ENCODE measurements at places on chromosomes 12 and 14.

- no peak for DNase-seq
Measured at GRCh38 chr12:49439042-49439441, 71.8 kb downstream of the SPATS2 start.

- no peak for DNase-seq
Measured at GRCh38 chr14:34538871-34539406, 562 bp downstream of the EAPP start.

DNA sequence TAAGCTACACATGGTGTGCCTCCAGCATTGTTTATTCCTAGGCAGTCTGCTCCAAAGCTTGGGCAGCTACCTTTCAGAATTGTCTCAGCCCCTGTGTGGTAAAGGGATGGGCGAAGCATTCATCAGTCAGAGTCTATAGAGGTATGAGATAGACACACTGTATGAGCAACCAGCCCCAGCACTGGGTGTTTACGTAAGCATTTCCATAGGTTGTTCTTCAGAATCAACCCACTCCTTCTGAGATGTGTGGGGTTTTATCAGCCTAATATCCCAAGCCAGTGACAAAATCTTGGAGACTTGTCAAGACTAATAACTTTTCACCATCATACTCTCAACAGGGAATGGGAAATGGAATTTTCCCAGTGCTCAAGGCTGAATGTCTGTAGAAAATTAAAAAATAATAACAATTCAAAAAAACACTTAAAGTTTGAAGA, 98.2 kb downstream of the BTG1 start:
- DNase-seq, result no peak

DNA sequence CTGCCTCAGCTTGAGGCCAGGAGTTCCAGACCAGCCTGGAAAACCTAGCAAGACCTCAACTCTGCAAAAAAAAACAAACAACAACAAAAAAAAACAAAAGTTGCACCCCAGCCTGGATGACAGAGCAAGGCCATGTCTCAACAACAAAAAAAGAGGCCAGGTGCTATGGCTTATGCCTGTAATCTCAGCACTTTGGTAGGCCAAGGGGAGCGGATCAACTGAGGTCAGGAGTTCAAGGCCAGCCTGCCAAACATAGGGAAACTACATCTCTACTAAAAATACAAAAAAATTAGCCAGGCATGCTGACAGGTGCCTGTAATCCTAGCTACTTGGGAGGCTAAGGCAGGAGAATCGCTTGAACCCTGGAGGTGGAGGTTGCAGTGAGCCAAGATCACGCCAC, 6.5 kb upstream of the SLC2A14 start:
- no peak for DNase-seq

DNA sequence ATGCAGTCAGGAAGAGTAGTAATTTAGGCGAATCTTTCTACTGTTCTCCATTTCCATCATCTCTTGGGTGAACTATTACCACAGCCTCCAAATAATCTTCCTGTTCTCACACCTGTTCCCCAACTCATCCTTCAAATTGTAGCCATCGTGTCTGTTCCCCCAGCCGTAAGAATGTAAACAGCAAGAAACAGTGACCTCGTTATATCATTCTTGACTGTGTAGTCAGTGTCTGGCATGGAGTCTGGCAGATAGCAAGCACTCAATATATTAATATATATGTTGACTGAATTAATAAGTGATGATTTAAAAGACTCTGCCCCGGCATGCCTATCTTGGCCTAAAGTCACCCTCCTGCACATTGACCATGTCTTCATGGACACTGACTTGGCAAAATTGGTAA, 20.3 kb downstream of the PDE6H start:
- DNase-seq, result no peak
